ENCODE measurements at places on chromosomes 11 and 22.
A peak's percentile ranks its signal among the peaks of the same experiment; 100 is the strongest.

DNA sequence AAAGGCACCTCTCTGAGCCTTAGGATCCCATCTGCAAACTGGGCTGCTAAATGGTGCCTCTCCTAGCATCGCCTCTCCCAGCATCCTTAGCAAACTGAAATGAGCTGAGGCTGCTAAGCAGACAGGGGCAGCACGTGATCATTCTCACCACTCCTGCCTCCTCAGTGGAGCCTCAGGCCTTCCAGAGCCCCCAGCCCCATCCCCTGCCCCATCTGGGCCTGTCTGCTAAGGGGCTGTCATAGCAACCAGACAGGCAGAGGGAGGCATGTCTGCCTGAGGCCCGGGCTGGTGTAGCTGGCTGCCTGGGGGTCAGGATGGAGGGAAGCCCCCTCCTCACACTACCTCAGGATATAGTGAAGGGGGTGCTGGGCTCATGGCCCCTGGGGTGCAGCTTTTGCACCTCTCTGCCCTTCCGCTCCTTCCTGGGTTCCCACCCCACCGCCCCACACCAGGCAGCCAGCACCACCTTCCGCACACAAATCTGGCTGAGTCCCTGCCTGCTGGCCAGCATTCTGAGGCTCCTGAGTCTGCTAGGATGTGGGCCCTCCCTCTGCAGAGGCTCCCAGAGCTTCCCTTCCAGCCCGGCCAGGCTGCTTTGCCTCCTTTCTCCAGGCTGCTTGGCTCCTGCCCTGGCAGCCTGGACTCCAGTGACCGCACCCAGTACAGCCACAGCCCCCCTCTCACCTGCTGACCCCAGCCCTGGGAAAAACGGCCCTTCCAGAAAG, 47.5 kb upstream of the TTLL12 start:
- no peak for DNase-seq

DNA sequence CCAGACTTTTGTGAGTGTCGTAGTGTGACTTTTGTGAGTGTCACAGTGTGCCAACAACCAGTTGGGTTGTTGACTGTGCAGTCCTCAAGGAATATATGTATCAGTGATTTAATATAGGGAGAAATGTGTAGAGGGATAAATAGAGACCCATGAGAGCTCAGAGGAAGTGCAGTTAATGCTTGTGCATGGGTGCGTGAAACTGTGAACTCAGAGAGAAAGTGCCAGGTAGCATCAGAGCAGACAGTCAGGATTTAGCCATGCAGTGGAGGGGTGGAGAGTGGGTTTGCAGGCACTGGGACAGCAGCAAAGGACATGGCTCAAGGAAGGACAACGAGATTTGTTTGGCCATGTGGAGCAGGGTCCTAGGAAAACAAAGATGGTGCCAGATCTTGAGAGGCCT, 33.6 kb downstream of the YWHAH start:
- no peak for DNase-seq

DNA sequence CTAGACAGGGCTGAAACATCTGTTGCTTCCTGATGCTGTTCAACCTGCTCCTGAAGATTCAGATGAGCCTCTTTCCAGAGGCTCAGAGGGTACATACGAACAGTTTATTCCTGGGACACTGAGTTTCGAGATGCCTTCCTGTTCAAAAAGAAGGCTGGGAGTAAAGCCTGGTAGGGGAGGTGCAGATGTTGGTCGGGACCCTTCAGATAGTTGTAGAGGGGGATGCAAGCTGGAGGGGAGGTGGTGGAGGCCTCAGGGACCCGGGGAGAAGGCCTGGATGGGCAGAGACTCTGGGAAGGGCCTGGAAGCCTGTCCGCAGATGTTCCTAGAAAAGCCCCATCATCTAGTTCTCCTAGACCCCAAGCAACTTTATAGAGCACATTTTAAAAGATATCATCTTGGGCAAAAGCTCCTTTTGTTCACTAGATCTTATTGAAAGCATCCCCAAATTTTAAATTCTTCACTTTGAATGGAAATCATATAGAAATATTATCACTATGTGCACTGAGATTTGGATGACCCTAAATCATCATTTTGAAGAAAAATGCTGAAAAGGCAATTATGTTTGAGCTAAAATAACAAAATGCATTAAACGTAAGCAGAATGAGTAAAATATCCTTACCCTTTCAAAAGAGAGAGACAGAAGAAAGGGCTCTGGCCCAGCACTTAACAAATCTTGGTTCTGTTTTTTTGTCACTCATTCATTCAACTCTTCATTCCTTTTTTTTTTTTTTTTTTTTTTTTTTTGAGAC, 41.2 kb downstream of the RTL6 start:
- no peak for DNase-seq

- no peak for DNase-seq
Measured at GRCh38 chr11:128809128-128809527, 58.0 kb downstream of the KCNJ1 start.

DNA sequence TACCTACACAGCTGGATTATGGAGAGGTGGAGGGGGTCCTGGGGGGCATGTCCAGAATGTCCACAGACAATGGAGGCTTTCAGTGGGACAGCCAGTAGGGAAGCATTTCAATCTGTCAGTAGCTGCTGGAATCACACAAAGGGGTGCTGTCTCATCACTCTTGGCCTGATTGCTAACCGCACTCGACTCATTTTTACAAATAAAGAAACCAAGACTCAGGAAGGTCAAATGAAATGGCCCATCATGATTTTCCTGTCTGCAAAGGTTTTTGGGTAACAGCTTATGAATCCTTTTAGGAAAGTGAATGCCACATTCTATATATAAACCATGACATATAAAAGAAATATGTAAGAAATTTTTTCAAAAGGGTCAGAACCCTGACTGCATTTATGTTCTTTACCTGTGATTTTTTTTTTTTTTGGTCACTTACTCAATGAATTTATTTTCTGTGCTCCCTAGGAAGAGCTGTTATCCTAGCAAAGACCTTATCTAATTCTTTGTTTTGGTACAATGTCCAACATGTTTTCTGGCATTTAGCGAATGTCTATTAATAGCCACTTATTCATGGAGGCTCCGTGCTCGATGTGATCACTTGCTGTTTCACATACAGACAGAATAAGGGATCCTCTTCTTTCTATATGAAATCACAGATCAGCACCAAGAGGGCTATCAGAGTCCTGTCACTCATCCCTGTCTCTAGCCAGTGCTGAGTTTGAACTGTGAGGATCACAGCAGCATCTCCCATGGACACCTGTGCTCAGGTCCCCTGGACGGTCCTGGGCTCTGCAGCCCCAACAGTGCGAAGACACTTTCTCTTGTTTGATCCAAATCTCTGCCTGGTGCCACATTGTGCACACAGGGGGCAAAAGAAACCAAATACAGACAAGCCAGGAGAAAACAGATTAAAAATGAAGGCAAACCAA, 979.7 kb downstream of the NTM start:
- no peak for DNase-seq

GRCh38 chr11:69682221-69682620, 7.1 kb upstream of the LTO1 start:
- DNase-seq: no peak

DNA sequence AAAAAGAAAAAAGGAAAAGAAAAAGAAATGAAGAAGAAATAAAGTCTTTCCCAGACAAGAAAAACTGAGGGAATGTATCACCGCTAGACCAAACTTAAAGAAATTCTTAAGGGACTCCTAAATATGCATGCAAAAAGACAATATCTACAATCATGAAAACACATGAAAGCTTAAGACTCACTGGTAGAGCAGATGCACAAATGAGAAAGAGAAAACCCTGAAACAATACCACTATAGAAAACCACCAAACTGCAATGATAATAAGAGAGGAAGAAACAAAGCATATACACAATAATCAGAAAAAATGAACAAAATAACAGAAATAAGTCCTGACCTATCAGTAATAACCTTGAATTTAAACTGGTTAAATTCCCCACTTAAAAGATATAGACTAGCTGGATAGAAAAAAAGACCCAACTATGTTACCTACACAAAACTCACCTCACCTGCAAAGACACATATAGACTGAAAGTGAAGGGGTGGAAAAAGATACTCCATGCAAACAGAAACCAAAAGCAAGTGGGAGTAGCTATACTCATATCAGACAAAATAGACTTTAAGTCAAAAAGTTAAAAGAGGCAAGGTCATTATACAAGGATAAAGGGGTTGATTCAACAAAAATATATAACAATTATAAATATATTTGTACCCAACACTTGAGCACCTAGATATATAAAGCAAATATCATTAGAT, 61.3 kb upstream of the NARS2 start:
- no peak for DNase-seq

- no peak for DNase-seq
Measured at GRCh38 chr22:44181912-44182587, 1.3 kb downstream of the PARVG start.

- no peak for DNase-seq
Measured at GRCh38 chr11:9722893-9723292, 59.0 kb downstream of the SWAP70 start.

- peak; percentile 92 for DNase-seq
Measured at GRCh38 chr11:33063326-33063881, 24.0 kb downstream of the TCP11L1 start.

DNA sequence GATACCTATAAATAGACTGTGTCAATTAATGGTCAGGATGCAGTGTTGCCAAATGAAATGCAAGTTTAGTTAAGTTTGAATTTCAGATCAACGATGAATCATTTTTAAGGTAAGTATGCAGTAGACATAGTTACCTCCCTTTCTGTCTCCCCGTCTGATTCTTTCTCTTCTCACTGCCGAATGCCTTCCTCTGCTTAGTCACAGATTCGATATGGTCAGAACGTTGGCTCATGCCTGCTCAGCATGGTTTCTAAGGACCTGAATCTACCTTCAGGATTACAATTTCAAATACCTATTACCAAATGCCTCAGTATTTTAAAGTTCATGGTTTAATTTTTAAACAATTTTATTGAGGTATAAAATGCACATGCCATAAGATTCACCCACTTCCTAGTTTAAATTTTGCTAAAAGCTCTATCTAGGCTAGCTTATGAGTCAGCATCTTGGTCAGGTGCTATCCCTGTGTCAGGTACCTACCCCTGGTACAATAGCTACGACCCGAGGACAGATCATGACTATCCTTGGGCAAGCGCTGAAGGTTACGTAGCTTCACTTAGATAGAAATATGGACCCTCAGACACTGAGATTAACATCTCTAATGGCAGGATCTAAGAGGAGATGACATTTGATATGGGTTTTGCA, 78.2 kb upstream of the SPON1 start:
- no peak for DNase-seq

GRCh38 chr11:70272009-70272408, 1.5 kb downstream of the PPFIA1 start:
- no peak for DNase-seq

DNA sequence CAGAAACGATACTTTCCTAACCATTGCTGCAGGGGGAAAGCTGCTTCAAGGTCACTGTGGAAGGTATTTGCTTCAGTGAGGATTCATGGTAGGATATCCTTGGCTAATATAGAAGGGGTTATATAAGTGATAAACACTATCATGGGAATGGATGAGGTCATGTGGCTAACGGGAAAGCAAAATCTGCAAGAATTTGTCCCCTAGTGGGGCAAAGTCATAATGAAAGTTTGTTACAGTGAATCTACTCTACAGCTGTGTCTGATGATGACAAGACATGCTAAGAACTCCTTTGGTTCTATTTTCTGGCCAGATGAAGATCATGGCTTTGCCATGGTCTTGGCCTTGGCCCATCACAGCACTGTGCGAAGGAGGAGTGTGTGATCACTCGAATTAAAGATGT, 13.8 kb downstream of the MMP20 start:
- no peak for DNase-seq

GRCh38 chr11:60357771-60358170, 20.6 kb upstream of the MS4A7 start:
- no peak for DNase-seq

GRCh38 chr11:35365961-35366360, 53.4 kb downstream of the SLC1A2 start:
- DNase-seq: no peak

DNA sequence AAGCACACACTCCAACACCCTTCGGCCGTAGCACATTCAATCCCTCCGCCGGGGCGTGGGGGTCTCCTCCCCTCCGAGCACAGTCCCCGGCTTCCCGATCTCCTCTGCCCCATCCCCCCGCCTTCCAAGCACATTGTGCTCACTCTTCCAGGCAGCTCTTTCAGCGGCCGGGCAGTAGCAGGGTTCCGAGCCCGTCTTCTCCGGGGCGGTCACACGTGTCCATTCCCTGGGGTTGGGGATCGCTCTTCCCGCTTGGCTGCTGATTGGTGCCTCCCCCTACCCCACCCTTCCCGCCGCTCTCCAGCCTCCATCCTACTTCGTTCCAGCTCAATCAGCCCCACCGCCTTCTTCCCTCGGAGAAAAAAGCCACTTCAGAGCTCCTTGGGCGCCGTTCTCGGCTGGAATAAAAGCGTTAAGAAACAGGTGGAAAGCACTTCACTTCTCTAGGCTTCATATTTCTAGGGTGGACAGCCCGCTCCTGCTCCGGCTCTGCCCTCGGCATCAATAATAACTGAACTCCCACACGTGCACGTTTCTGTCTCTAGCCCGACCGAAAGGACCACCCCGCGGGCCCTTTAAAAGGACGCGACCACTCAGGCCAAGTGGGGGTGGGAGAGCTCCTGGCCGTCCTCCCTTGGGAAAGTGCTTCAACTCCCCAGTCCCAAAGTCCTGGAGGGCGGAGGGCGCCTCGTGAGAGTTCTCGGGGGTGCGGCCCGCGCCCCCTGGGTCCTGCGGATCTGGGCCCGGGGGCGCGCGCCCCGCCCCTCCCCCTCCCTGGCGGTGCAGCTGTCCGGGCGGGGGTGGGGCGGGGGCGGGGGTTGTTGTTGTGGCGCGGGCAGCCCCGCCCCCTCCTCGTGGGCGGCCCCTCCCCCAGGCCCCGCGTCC, 464 bp upstream of the CECR2 start:
- peak; percentile 61 for DNase-seq

DNA sequence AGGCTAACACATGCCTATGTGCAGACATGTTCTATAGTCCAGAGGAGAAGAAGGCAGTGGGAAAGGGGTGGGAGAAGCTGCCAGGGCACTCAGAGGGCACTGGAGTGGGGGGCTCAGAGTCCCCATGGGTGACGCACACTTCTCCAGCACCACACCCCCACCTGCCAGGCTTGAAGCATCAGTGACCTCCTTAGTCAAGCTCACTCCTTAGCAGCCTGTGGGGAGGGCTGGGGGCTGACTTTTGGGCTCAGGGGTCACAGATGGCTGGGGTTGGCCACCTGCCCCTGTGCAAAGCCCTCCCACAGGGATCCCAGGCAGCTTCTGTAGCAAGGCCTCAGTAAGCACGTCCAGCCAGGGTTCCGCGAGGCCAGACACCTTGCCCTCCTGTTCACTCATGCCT, 18.8 kb downstream of the TRIM29 start:
- DNase-seq: no peak

- DNase-seq: no peak
Measured at GRCh38 chr22:24737582-24737981, 36.9 kb downstream of the PIWIL3 start.

- no peak for DNase-seq
Measured at GRCh38 chr11:73468590-73469161, 92.5 kb downstream of the RELT start.

DNA sequence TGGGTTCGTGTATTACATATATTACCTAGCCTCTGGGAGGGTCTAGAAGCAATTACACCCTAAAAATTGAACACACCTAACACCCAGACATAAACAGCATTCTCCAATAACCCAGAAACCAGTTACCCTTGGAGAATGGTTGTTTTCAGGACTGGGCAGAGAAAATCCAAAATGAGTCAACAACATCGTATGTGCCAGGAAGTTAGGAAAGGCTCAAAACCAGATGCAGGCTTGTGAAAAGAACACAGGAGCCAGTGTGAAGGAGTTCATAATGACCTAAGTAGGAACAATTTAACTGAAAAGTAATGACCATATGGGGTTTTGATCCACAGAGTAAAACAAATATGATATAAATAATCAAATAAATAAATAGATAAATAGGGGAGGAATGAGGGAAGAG, 5.1 kb upstream of the CLPB start:
- DNase-seq: peak; percentile 83

GRCh38 chr11:42591841-42592240, 720.0 kb upstream of the API5 start:
- no peak for DNase-seq

All from cardiac fibroblast (primary cell).